ENCODE measurements at places on chromosomes 11 and 22. TPM values are rescaled to one million over a fixed set of nuclear protein-coding genes. Genes with fewer than 3 reads are reported as not detected.
A peak's percentile ranks its signal among the peaks of the same experiment; 100 is the strongest.

Gene RAG1
- 0.35 TPM for total RNA-seq

Gene TESMIN
- total RNA-seq = 0.55 TPM

Gene OR52E6
- total RNA-seq = not detected

Gene GNAZ
- total RNA-seq = 18.3 TPM

DNA sequence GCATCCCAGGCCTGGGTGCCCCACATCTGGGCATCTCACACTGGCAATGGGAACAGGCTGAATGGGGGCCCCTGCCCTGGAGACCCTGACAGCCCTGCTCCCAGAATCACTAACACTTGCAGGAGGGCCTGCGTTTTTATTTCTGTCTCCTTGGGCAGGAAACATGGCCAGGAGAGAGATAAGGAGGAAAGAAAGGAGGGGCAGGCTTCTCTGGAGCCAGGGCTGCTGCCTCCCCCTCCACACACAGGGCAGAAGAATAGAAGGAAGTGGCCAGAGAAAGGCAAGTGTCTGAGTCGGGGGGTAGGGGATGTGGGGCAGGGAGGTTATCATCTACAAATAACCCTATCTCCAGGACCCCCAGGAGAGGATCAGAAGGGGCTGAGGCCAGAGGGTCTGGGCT lies 25.5 kb upstream of the TSPAN18 start:
- DNase-seq = no peak

GRCh38 chr11:69243496-69244200 lies 50.3 kb upstream of the MYEOV start:
- peak; percentile 60 for DNase-seq

DNA sequence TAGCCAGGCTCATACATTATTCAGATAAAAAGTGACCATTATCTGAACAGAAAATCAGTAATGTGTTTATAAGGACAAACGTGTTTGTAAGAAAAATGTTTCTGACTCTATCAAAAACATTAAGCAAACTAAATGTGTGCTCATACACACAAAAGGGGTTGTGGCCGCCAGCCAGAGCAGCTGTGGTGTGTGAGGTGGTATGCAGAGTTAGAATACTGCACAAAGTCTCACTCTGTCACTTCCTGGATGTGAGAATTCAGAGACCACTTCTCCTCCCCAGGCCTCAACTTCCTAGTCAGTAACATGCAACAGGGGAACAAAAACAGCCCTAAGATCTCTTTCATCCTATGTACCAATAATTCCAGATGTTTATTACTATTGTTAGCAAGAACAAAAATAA lies 9.4 kb downstream of the OR5B21 start:
- no peak for DNase-seq

DNA sequence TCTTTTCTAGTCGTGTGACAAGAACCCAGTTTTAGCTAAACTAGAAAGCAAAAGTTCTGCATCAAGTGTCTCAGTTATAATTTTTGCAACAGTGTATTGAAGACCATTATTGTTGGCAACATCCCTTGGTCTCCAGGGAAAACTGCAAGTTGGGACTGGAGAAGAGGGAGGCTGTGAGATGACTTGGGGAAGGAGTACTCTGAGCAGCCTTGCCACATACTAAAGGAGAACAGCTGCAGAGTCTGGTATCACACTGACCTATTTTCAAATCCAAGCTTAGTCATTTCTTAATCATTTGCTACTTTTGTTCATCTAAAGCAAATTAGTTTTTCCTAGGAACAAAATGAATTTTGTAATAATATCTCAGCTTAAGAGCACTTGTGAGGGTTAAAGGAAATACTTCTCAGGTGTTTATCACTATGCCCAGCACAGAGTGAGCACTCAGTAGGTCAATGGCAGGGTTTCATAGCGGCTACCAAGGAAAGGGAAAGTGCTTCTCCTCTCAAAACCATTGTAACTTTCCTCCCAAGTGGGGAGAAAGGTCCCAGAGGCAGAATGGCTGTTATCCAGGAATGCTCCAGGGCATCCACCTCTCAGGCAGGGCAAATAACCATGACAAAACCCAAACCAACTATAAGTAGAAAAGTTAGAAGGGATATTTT lies 247.1 kb downstream of the C11orf87 start:
- DNase-seq = no peak

- no peak for DNase-seq
Observed at GRCh38 chr11:79244241-79244772, 196.5 kb downstream of the TENM4 start.

DNA sequence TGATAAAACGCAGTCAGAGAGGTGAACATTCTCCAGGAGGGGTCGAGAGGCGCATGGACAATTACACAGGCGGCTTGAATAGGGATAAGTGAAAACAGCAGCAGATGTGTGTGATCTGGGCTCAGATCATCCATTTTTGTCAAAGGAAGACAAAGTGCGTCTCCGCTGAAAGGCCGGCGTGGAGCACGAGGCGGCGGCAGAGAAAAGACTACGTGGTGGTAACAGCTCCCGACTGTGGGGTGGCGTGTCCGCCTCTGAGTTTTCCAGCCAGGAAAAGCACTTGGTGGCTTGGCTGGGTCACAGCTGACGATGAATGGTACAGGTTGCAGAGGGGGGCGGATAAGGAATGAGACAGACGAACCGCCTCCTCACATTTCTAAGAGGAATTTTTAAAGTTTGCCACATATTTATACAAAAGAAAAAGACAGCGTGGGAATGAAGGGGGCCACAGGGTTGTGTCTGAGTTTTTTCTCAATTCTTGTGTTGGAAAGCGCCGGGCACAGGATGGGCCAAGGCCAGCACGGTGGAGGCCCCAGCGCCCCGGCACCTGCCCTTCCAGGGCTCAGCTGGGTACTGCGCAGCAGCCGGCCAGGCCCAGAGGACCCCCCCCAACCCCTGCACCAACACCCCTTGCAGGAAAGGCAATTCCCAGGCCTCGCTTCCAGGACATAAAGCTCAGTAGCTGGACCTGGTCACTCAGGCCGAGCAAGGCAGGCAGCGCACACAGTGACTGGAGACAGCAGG lies 80.4 kb downstream of the TRMU start:
- no peak for DNase-seq

DNA sequence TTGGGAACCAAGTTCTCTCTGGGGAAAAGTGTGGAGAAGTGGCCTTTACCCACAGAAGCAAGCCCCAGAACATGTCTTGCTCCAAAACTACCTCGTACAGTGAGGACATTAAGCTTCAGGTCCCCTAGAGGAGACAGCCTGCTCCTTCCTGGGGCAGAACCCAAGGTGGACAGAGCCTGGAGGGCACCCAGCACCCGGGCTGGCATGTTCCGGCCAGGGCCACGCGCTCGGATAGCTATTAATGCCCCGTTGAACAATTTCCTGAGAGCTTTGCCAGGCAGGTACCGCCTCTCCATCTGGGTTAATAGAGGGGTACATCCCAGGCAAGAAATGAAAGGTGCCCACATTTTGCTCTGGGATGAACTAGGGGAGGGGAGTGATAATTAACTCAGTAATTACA lies 169.0 kb upstream of the GRK3 start:
- no peak for DNase-seq

GRCh38 chr11:27310707-27311106 lies 52.3 kb downstream of the CCDC34 start:
- no peak for DNase-seq

GRCh38 chr11:11250470-11250869 lies 102.6 kb downstream of the CSNK2A3 start:
- DNase-seq = no peak

Gene IFITM1
- 232 TPM for total RNA-seq

- no peak for DNase-seq
Observed at GRCh38 chr11:110362971-110363509, 66.6 kb upstream of the RDX start.

Gene ALDH3B2
- total RNA-seq = not detected

- no peak for DNase-seq
Observed at GRCh38 chr22:20106849-20107237, 9.1 kb upstream of the RANBP1 start.

GRCh38 chr22:44438056-44438455 lies 60.0 kb downstream of the RTL6 start:
- peak; percentile 71 for DNase-seq

- no peak for DNase-seq
Observed at GRCh38 chr11:93249459-93250220, 51.8 kb upstream of the SLC36A4 start.

Gene TUB
- total RNA-seq = 5.9 TPM

- DNase-seq = no peak
Observed at GRCh38 chr11:112831969-112832766, 129.1 kb upstream of the NCAM1 start.

Gene WNT7B
- not detected for total RNA-seq

DNA sequence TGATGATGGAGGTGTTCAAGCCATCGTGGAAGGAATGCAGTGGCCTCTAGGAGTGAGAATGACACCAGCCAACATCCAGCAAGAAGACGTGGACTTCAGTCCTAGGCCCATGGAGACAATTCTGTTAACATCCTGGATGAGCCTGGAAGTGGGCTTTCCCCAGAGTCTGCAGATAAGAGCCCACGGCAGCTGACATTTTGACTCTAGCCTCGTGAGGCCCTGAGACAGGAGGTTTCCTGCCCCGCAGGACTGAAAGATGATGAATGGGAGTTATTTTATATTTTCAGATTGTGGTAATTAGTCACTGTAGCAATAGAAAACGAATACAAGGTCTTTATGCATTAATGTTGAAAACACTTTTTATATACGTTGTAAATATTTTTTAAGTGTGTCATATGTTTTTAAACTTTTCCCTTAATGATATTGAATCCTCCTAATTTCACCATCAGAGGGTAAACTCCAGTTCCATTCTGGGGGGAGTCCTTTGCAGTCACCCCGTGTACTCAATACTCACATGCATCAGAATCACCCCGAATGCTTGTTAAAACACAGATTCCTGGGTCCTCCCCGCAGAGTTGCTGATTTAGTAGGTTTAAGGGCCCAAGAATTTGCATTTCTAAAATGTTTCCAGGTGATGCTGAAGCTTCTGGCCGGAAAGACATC lies 570 bp upstream of the TPCN2 start:
- DNase-seq = no peak

Gene LINC01488
- total RNA-seq = not detected

Measured in mesenteric fat pad (tissue), 1 donor.